ENCODE measurements at places on chromosomes 4 and X. TPM values are rescaled to one million over a fixed set of nuclear protein-coding genes. Genes with fewer than 3 reads are reported as not detected.

- no peak for DNase-seq
Measured at GRCh38 chr4:96093563-96093962, 253.7 kb downstream of the PDHA2 start.

CA5B gene
- 18.5 TPM for polyA plus RNA-seq

TMPRSS11F gene
- polyA plus RNA-seq: not detected

GRCh38 chrX:54786967-54787366, 11.1 kb downstream of the ITIH6 start:
- no peak for DNase-seq

ADAMTS3 gene
- 9.2 TPM for polyA plus RNA-seq

- no peak for DNase-seq
Measured at GRCh38 chrX:47316276-47317025, 53.9 kb upstream of the ZNF157 start.

DNA sequence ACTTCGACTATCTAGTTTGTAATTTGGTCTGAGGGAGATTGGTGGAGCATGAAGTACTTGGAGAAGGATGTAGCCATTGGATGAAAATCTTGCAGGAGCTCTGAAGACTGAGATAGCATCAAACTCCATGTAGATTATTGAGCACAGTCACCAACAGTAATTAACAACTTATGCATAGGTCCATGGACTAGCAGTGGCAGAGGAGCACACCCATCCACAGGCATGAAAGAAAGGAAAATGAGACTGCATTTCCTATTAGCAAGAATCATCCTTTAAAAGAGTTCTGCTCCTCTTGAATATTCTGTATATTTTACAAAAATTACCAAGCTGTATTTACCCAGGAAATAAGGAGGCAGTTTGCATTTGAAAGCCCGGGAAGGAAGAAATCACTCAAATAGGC, 529.4 kb upstream of the ACTRT1 start:
- DNase-seq: no peak

GLRA3 gene
- not detected for polyA plus RNA-seq

DNA sequence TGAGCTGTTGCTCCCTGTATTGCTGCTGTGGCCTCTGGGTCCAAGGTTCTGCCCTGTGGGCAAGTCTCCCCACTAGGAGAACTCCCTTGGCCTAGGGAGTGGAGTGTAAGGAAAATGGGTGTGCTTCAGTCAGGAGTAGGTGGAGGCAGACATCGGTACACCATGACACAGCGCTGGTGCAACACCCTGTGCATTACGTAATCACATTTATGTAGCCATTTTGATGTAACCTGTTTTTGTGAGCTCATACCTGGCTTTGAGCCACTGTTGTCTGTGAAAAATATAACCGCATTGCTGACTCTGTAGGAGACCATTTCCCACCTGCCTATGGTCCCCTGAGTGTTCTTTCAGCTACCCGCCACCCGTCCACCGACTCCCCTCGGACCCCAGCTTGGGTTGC, 700.5 kb upstream of the AGA start:
- DNase-seq: no peak

LPAR4 gene
- polyA plus RNA-seq: 8.0 TPM

MORC4 gene
- 38.3 TPM for polyA plus RNA-seq

GRCh38 chr4:87283151-87283550, 39.5 kb downstream of the HSD17B13 start:
- DNase-seq: no peak

DNA sequence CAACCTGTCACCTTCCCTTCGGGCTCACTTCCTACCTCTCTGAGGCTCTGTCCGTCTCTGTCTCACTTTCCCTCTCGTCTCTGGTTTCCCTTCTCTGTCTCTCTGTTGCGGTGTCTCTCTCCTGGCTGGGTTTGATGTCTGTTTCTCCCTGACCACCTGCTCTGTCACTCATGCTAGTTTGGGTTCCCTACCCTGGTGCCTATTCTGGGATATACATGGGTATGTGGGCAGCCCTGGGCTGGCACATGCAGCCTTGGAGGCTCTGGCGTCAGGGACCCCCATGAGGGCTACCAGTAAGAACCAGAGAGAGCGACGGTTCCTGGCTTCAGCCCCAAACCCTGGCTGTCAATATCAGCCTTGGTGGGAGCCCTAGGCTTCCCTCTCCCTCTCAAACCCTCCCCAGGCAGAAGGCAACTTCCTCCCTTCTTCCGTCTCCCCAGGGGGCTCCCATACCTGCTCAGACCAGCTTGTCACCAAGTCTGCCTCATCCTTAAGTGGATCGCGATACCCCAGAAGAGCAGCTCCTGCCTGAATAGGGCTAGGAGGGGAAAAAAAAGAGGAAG, 314 bp downstream of the DNASE1L1 start:
- DNase-seq: no peak

DNA sequence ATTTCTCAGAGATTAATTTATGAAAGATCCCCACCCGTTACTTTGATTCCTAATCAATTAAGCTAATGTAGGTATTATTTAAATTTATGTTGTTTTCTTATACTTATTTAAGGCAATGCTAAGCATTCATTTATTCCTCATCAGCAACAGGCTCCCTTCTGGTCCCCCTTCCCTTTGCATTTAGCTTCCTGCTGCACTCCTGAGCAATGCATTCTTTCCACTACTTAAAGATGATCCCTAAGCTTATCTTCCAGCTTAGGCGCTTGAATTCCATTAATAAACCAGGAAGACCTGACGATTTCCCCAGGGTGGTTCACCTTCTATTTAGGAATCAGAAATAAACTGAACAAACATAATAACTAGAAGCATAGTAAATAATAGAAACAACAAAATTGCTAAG, 1003.1 kb downstream of the FSTL5 start:
- no peak for DNase-seq

EXOC1L gene
- not detected for polyA plus RNA-seq

DNA sequence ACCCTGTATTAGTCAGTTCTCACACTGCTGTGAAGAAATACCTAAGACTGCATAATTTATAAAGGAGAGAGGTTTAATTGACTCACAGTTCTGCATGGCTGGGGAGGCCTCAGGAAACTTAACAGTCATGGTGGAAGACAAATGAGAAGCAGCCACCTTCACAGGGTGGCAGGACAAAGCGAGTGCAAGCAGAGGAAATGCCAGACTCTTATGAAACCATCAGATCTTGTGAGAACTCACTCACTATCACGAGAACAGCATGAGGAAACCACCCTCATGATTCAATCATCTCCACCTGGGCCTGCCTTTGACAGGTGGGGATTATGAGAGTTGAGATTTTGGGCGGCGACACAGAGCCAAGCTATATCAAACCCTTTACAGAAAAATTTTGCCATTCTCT, 722.4 kb downstream of the RAB28 start:
- no peak for DNase-seq

DNA sequence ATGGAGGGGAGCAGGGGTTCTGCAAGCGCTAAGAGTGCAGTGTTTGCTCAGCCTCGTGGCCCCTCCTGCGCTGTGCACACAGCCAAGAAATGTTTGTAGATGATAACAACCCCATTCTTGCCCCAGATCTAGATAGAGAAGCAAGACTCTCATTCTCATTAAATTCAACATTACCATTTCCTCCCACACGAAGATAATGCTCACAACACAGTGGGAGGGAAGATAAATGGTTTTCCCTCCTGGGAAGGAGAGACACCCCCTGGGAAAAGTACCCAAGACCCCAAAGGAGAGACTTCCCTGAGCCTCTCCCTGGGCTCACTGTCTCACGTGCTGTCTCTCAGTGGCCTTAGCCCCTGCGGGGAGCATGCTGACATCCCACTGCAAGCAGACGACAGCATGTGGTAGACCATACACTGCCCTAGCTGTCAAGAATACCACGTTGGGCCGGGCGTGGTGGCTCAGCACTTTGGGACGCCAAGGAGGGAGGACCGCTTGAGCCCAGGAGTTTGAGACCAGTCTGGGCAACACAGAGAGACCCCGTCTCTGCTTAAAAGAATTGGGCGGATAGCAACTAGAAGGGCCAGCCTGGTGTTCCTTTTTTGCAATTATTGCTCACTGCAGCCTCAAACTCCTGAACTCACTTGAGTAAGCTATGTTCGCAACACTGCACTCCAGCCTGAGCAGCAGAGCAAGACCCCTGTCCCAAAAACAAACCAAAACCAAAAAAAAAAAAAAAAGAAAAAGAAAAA, 34.9 kb upstream of the IQSEC2 start:
- DNase-seq: no peak

DNA sequence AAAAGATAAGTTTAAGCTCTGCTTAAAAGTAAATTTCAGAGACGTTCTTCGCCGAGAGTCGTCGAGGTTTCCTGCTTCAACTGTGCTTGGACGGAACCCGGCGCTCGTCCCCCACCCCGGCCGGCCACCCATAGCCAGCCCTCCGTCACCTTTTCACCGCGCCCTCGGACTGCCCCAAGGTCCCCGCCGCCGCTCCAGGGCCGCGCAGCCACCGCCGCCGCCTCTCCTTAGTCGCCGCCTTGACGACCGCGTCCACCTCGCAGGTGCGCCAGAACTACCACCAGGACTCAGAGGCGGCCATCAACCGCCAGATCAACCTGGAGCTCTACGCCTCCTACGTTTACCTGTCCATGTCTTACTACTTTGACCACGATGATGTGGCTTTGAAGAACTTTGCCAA, 70.8 kb downstream of the FMR1NB start:
- DNase-seq: no peak

- DNase-seq: peak; percentile 56
Measured at GRCh38 chrX:103817502-103817901, 14.6 kb downstream of the RAB9B start.

HNRNPH2 gene
- 95.2 TPM for polyA plus RNA-seq

- no peak for DNase-seq
Measured at GRCh38 chrX:139759637-139760036, 51.7 kb upstream of the MCF2 start.

- DNase-seq: no peak
Measured at GRCh38 chr4:165204462-165204830, 2.9 kb upstream of the KLHL2 start.

PNCK gene
- polyA plus RNA-seq: 0.81 TPM

DNA sequence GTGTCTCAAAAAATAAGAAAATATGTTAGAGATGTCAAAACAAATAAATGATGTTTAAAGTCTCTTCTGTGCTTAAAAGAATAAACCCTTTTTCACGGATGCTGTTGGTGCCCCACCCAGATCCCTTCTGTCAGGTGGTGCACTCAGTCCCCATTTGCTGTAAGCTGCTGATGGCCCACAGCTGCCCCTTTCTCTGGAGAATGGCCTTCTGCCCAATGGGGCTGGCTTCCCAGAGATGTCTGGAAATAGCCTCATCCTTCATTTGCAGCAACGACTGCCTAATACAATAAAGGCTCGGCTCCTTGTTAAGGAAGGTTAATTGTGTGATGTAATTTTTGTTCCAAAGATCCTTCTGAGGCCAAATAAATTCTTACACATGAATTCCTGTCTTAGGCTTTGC, 31.8 kb downstream of the ETNPPL start:
- DNase-seq: no peak

DNA sequence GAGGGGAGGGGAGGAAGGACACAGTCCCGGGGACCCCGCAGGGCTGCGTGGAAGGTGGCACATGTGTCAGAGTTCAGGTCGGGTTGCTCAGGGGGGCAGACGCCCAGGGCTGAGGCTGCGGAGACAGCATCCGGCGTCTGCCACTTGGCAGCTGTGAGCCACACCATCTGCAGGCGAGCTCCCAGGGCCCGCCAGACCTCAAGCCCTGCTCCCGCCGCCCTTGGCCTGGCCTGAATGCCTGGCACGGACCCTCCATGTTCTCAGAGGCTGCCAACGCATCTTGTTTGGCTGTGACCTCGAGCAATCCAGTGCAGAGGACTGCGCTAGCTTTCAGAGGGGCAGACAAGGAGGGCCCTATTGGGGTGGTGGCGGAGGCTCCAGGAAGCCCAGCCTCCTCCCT, 5.1 kb downstream of the BGN start:
- DNase-seq: no peak

DNA sequence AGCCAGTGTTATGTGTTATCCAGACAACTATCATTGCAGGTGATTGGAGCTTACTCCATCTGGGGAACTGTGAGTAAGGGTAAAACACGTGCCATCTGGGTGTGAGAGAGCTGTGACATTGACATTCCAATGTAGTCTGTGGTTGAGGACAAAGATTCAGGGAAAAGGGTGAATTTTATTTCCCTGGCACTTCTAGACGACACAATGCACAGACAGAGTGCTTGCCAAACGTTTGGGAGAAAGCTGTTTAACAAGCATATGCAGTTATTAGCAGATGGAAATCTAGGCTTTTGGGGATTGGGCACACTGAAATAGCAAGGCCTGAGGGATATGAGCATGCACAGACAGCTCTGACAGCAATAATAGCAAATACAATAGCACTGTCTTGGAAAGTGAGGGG, 21.3 kb upstream of the CTSO start:
- DNase-seq: no peak

- no peak for DNase-seq
Measured at GRCh38 chr4:79272126-79272525, 53.7 kb downstream of the NAA11 start.

DNA sequence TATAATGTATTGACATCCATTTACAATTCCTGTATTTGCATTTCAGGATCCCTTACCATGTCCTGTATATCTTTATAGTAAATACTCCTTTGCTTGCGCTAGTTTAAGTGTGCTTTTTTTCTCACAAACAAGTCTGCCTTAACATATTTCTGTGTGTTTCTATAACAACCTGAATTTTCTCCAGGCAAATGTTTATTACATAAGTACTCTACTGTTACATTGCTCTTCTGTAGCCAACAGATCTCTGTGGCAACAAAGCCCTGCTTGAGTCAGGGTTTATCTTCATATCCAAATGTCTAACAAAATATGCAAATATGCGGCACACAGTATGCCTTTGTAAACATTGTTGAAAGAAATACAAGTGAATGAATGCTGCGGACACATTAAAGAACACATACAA, 625.5 kb downstream of the TLL1 start:
- DNase-seq: no peak
